GDM1 (cell line): ENCODE measurements at places on chromosomes 3 and 15.

GRCh38 chr3:144391236-144391635, 419.6 kb downstream of the DIPK2A start:
- DNase-seq: no peak

DNA sequence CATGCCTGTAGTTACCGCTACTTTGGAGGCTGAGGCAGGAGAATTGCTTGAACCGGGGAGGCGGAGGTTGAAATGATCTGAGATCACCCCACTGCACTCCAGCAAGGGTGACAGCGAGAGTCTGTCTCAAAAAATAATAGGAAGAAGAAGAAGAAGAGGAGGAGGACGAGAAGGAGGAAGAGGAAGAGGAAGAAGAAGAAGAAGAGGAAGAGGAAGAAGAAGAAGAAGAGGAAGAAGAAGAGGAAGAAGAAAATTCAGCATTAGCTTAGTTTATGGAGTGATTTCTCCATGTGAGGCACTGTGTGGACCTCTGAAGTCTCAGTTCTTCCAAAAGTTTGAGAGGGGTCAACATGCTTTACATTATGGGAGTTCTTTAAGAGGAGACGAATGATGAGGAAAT, 17.4 kb upstream of the MEGF11 start:
- DNase-seq: no peak

DNA sequence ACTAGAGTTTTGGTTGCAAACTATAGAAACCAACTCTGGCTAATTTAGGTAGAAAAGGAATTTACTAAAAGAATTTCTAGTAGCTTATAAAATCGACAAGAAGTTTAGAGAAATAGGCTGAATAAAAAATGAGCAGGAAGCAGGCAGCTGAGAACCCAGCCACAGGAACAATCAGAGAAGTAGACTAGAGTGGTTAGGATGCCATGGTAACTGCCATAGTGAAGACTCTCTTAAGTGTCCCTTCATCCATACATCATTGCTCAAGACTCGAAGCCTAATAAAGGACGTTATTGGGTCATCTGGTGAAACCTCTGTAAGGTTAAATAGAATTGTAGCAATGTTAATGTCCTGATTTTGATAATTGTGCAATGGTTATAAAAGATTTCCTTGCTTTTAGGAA, 13.8 kb downstream of the AVEN start:
- no peak for DNase-seq

- DNase-seq: no peak
These were observed 5.2 kb downstream of the CAPN3 start for GRCh38 chr15:42364529-42364928.

- no peak for DNase-seq
These were observed 195.9 kb downstream of the EPHB1 start for GRCh38 chr3:134991003-134991402.

- no peak for DNase-seq
These were observed 3.8 kb downstream of the SUCNR1 start for GRCh38 chr3:151877269-151877668.

- no peak for DNase-seq
These were observed 56.5 kb downstream of the RPLP1 start for GRCh38 chr15:69509131-69509530.

GRCh38 chr15:31352911-31353811, 26.5 kb downstream of the KLF13 start:
- DNase-seq: peak; percentile 65

GRCh38 chr3:123396171-123397049, 52.5 kb downstream of the ADCY5 start:
- no peak for DNase-seq

DNA sequence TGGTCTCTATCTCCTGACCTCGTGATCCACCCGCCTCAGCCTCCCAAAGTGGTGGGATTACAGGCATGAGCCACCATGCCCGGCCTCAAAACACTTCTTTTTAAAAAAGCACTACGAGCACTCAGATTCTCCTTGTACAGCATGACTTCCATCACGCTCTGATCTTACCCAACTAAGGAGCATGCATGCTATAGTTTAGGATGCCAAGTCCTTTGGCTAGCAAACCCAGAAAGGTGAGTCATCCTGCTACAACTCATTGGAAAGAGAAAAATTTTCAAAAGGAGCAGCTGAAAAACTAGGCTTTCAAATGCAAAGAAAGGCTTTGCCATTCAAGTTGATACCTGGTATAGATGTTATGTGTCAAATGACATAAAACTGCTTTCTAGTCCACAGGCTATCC, 70.3 kb upstream of the PRICKLE2 start:
- DNase-seq: no peak

- no peak for DNase-seq
These were observed 795 bp upstream of the SCAANT1 start for GRCh38 chr3:63912768-63913588.

DNA sequence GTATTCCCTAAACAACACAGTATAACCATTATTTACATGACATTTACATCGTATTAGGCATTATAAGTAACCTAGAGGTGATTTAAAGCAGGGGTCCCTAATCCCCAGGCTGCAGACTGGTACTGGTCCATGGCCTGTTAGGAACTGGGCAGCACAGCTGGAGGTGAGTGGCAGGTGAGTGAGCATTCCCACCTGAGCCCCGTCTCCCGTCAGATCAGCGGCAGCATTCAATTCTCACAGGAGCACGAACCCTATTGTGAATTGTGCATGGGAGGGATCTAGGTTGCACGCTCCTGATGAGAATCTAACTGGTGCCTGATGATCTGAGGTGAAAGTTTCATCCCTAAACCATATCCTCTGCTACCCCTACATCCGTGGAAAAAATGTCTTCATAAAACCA, 138.2 kb downstream of the ATP10A start:
- DNase-seq: no peak

DNA sequence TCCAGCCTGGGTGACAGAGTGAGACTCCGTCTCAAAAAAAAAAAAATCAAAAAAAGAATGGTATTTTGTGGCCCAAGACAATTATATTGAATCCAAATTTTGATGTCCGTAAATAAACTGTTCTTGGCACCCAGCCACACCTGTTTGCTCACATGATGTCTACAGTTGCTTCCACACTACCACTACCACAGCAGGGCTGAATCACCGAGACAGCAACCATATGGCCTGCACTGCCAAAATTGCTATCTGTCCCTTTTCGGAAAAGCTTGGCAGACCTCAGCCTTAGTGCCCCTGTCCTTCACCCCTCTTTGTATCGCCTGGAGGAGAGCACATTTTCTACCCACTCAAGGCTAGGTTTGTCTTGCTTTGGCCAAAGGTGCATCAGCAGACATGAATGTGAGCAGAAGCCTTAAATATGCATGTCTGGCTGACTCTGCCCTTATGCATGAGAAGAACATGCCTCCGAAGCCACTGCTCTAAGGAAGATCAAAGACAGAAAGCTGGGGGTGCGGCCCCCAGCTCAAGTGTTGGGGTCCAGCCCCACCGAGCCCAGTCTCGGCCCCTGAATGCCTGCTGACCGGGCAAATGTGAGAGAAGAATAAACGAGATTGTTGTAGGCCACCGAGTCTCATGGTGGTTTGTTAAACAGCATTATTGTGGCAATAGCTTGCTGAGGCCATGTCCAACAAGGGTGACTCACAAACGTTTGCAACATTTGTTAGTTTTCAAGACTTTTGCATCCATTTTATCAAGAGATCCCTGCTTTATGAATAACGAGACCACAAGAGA, 108.1 kb downstream of the TPRA1 start:
- no peak for DNase-seq

- DNase-seq: no peak
These were observed 438.8 kb downstream of the FHIT start for GRCh38 chr3:60812502-60812901.

DNA sequence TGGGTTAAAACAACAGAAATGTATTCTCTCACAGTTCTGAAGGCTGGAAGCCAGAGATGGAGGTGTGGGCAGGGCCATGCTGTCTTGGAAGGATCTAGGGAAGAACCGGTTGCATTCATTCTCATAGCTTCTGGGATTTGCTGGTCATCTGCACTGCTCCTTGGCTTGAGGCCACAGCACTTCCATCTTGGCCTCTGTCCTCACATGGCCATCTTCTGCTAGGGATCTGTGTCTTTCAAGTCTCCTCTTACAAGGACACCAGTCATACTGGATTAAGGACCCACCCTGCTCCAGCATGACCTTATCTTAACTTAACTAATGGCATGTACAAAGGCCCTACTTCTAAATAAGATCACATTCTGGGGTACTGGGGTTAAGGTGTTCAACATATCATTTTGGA, 47.7 kb downstream of the RPLP1 start:
- DNase-seq: no peak

DNA sequence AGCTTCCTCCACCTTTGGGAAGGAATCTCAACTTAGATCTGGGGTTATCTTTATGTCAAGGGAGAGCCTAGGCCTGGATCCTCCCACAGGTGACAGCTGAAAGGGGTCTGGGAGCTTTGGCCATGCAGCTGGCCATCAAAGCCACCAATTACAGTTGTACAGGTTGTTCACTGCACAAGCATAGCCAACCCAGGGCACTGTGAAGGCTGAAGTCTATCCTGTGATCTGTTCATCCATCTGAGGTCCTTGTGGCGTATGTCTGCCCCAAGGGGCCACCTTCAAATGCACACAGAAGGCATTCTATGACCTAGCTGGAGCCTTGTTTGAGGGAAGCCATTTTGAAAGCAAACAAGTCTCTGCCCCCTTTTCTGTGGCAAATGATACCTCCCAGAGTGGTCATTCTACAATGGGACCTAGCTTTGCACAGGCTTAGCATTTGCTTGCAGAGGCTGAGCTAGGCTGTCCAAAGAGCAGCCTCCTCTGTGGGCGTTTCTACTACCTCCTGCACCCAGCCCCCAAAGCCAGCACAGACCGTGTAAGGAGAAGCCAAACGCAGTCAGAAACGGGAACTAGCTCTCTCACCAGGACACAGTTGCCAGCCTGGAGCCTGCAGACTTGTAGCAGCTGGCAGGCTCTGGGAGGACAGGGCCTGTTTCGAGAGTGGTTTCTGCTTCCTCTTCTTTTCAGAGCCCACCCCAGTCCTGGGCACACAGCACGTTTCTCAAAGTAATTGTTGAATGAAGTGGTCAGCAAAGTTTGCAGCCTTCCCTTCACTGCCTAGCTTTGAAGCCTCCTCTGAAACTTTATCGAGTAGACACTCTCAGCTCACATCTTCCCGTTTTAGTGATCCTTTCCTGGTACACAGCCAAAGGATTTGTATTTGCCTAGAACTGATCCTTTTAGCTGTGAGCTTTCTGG, 157.3 kb upstream of the SMAD3 start:
- peak; percentile 89 for DNase-seq

GRCh38 chr15:41557673-41558399, 1.2 kb upstream of the TYRO3 start:
- DNase-seq: peak; percentile 63

DNA sequence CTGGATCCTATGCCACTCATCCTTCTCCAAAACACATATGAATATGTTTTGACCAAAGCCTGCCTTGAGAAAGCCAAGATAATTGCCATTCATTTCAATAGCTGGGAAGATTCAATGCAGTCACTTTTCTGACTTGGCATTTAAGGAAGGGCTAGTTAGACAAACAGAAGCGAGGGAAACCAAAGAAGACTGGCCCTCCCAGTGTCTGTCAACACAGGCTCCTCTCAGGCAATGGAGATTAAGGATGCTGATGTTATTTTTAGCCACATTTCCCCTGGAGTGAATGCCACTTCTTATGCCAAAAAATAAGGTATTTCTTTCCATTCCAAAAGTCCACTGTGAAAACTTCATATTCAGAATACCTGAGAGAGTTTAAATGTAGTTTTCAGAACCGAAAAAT, 101.7 kb downstream of the P3H2 start:
- no peak for DNase-seq

GRCh38 chr3:126832933-126833332, 128.9 kb downstream of the CHCHD6 start:
- DNase-seq: no peak

- no peak for DNase-seq
These were observed 22.6 kb downstream of the RYK start for GRCh38 chr3:134228035-134228434.

DNA sequence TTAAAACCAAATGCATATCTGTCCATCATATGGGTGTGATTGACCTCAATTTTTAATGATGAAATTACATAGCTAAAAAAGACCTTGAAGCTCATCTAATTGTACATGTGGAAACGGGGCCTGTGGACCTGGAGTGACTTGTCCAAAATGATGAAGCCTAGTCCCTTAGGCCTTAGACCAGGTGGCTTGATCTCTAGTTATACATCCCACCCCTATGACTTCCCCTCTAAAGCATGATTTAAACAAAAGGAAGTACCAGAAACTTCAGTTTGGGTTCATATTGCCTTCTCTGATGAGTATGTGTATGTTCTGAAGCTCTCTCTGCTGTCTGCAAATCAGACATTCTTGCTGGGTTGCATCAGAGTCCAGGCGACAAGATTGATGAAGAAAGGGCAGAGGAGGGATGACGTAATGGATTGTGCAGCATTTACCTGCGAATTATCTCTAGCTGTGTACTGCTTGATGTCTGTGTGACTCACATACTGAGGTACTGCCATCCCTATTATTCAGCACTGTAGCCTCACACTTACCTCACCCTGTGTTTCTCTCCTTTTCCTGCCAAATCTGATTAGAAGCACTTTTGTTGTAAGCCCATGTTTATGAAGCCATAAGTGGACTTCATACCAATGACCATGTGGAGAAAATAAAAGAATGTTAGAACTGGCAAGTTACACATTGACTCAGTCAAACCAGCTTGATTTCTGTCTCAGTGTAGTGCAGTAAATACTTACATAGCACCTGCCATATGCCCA, 111.5 kb downstream of the FILIP1L start:
- no peak for DNase-seq

DNA sequence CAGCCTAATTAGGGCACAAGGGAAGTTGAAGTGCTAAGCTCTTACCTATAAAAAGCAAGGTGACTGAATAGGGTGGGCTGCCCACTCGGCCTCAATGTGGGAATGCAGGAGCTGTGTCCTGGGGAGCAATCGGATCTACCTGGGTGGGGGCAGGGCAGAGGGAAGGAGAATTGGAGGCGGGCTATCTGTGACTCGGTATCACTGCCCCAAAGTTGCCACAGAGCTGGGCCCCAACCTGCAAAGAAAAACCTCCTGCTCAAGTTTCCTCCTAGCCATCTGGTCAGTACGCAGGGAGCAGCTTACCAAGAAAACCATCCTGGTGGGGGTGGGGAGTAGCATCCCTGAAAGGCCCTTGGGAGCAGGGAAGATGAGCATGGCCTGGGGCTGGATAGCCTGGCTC, 10.7 kb downstream of the CIB2 start:
- DNase-seq: no peak

GRCh38 chr3:11037976-11038375, 45.4 kb downstream of the SLC6A1 start:
- no peak for DNase-seq

DNA sequence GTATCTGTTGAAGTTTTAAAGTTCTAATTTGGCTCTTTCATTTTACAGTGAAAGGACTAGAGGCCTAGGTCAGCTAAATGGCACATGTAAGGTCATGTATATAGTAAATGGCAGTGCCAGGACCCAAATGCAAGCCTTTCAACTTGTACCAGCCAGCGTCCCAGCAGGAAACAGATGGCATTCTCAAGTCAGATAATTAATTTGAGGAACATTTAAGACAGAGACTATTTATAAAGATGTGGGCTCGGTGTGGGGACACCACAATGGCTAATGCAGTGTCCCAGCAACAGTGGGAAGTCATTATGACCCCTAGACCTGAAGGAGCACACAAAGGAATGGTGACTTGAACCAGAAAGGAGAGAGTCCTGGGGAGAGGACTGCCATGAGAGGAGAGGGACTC, 6.1 kb downstream of the MINDY4B start:
- peak; percentile 61 for DNase-seq
